Vagina (tissue), 2 donors: ENCODE measurements at places on chromosomes 12 and 14.

DNA sequence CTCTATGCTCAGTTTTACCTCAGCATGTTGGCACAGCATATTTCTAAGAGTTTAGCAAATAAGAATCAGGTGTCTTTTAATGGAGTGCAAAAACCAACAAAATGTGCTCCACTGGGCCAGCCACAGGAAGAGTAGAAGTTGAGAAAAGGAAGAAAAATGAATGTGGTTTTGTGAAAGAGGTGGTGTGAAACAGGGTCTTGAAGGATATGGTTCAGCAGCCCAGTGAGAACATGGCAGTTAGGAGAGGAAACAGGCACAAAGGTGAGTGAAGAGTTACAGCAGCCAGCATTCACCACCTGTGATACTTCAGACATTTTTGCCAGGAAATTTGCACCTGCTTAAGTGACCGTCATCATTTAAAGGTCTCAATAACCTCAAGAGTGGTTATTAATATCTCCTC is 2.4 kb downstream of the STAB2 start:
- no peak for DNase-seq

- no peak for DNase-seq
These were observed 126.8 kb upstream of the CPM start for GRCh38 chr12:69059465-69060457.

DNA sequence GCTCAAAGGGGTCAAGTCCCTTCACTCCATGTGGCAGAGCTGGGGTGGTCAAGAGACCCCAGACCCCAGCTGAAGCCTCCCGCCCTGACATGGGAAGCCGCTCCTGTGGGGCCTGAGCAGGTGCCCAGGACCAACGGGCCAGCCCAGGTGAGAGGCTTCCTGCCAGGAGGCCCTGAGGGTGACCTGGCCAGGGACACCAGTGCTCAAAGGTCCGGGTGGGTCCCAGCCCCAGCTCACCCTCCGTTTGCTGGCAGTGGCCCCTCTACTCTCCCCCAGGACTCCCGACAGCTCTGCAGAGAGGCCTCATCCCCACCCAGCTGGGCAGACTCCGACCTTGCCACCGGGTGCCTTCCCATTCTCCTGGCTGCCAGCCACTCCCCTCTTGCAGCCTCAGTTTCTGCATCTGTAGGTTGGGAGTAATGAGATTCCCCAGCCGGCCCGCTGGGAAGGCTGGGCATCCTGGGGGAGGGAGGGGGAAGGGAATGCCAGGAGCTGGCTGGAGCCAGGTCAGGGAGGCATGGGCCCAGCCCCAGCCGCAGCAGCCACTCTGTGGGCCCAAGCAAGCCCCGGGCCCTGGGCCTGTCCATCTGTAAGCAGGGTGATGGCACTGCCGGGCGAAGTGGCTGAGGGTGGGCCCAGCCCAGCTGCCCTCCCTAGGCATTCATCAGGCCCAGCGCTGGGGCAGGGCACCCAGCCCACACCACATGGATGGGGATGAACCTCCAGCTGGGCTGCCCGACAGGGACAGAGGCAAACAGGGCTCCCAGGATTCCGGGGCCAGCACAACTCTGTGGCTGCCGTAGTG is 10.3 kb upstream of the INF2 start:
- DNase-seq, result no peak

- DNase-seq, result no peak
These were observed 766 bp downstream of the RERG start for GRCh38 chr12:15220451-15220850.

GRCh38 chr12:60672949-60673348 is 1077.1 kb downstream of the SLC16A7 start:
- DNase-seq, result no peak

- DNase-seq, result no peak
These were observed 25.9 kb upstream of the CRIP2 start for GRCh38 chr14:105448706-105449111.

- DNase-seq, result no peak
These were observed 321.4 kb upstream of the LRFN5 start for GRCh38 chr14:41285186-41285748.

DNA sequence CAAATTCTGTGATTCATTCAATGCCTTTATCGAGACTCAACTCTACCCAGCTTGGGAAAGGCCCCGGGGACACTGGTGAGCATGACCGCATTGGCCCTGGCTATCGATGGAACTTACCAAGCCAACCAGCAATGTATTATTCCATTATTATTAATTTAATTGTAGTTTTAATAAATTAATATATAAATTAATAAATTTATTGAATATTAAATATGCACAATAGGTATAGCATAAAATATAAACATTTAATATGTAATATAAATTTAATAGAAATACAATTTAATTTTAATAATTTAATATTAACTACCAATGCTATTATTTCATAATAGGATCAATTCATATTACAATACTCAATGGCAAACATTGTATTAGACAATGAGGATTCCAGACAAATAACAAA is 163.4 kb downstream of the DPF3 start:
- no peak for DNase-seq

- DNase-seq, result no peak
These were observed 101.3 kb downstream of the CACNA1C start for GRCh38 chr12:2154050-2154449.

- no peak for DNase-seq
These were observed 13.1 kb downstream of the PGAM5 start for GRCh38 chr12:132723764-132724140.
